Right ventricle myocardium inferior (tissue), 1 donor: ENCODE measurements at places on chromosomes 12 and 14. TPM values are rescaled to one million over a fixed set of nuclear protein-coding genes. Genes with fewer than 3 reads are reported as not detected.

DNA sequence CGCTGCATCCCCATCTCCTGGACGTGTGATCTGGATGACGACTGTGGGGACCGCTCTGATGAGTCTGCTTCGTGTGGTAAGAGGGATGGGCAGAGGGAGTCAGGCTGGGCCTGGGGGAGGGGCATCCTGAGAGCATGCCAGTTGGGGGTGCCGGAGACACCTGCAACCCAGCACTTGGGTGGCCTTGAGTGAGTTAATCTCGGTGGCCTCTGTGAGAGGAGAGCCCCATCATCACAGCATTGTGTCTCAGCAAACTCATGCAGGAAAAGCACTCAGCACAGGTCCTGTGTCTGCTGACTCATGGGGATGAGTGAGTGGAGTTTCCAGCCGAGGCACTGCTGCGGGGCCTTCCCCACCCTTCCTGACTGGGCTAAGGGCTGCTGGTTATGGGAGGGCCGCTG, 19.6 kb upstream of the LRP1-AS start:
- no peak for DNase-seq

GRCh38 chr12:122046145-122046544, 24.5 kb downstream of the BCL7A start:
- DNase-seq, result no peak

PLEKHG7 gene
- total RNA-seq, result not detected

GDF3 gene
- total RNA-seq, result not detected

CLEC4C gene
- total RNA-seq, result not detected

GRCh38 chr14:94960285-94961001, 190.5 kb upstream of the GSC start:
- DNase-seq, result no peak

B4GALNT1 gene
- 7.3 TPM for total RNA-seq

DNA sequence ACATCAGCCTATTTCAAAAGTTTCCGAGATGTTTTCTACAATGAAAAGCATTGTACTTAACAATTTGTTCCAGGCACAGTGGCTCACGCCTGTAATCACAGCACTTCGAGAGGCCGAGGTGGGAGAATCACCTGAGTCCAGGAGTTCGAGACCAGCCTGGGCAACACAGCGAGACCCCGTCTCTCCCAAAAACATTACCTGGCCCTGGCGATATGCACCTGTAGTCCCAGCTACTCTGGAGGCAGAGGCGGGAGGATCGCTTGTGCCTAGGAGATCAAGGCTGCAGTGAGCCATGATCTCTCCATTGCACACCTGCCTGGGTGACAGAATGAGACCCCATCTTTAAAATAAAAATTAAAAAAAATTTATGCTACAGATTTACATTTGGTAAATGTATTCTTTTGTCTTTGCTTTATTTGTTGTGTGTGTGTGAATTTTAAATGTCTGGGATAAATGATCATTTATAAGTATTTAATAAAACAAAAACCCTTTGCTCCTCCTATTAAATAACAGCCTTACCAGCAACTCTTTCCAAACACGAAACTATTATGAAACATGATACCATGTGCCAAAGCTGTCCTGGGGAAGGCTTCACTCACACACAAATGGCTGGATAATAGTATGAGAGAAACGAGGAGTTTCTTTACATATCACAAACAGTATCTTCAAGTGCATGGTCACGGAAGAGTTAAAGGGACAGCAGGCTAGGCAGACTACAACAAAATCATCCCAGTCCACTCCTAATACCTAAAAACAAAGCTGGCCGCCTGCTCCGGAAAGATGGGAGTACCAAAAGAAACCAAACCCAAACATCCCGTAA, 1.1 kb downstream of the ATXN3 start:
- DNase-seq, result no peak
